ENCODE measurements at places on chromosomes 7 and 10.

DNA sequence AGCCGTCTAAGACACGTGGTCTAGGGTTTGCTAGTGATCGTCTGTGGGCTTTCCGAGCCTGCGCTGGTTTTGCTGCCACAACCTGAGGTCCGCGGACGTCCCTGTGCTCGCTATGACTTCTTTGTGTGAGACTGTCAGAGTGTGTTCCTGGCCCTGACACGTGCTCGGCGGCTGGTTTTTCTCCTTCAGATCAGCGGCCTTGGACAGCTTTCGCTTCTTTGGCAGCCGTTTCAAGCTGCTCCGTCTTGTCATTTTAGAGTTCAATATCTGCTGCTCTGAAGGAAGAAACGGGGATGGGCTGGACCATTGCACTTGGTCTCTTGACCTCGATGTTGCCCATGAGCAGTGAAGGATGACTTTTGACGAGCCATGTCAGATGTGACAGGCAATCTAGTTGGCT, 147.3 kb downstream of the MGMT start:
- DNase-seq: no peak

DNA sequence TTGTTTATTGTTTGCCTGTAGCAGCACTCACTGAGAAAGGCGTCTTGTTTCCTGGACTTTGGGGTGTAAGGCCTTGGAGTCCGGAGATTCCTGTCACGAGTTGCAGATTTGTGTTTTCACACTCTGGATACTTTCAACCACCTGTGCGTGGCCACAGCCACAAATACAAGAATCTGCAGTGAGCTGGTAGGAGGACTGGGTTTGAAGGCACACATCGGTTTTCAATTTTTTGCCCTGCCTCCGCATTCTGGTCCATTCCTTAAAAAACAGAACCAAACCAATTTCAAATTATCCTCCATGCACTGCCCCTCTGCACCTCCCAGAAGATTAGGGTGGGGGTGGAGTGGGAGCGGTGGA, 619 bp downstream of the EXOC4 start:
- peak; percentile 11 for DNase-seq

DNA sequence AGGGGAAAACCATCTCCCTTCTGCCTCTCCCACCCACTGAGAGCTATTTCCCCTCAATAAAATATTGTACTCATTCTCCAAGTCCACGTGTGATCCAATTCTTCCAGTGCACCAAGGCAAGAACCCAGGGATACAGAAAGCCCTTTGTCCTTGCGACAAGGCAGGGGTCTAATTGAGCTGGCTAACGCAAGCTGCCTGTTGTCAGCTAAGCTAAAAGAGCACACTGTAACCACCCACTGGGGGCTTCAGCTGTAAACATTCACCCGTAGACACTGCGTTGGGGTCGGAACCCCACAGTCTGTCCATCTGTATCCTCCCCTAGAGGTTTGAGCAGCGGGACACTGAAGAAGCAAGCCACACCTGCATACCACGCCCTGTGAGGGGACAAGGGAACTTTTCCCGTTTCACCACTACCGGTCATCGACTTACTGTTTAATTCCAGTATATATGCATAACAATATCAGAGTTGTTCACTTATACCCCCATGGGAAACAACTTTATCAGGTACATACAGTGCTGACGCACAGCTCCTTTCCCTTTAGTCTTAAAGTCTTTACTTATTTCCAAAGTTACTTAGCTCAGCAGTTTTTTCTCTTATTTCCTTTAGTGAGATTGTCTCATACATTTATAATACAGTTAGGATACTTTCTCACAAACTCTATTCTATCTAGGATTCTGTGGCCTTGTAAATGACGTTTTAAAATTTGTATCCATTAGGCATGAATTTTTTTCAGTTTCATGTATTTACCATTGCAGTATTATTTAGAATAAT, 721.6 kb downstream of the ANKRD7 start:
- no peak for DNase-seq

DNA sequence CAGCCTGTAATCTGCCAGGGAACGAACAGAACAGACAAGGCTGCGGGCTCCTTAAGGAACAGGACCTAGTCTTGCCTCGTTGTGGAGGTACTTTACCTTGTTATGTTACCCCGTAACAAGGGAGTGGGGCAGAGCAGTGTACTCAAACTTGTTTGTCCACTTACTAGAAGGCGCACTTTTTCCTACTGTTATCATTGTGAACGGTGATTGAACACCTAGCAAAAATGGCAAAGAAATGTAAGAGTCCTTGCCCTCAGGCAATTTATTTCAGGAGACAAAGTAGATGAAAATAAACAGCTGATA, 620 bp upstream of the IMPDH1 start:
- DNase-seq: peak; percentile 62

- DNase-seq: no peak
Measured at GRCh38 chr10:59913547-59914237, 7.3 kb upstream of the CCDC6 start.

DNA sequence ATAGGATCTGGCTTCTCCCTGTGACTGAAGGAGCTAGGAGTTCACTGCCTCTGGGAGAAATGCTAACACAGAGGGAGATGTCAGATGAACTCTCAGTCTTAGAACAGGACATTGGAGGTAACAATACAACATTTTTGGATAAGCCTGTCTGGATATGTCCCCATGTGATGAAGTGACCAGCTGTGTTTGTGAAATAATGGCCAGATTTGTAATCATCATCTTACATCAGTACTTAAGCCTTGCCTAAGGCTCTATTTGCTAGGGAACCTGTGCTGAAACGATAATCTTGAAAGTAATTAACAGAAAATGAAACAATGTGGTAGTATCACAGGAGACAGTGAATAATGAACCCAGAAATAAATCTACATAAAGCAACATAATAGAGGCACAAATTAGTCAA, 56.2 kb downstream of the CRPPA start:
- DNase-seq: no peak

DNA sequence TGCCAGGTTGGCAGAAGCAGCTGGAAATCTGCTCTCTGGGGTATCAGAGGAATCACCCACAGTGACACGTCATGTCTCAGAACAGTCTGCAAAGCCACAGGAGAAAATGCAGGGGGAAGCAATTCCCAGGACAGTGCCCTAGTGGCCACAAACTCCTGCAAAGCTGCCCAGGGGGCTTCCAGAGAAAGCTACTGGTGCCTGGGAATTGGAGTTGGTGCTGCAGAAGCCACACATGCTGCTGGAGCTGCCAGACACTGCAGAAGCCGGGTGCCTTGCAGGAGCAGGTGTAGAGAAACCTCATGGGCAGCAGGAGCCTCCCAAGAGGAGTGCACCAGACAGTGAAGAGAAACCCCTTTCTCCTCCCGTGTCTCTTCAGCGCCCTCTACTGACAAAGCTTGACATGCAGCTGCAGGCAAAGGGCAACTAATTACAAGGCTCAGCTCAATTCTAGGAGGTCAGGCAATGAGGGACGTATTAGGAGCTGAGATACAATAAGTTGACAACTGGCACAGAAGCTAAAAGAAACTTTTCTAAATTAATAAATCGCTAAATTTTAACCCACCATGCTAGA, 30.2 kb upstream of the NUB1 start:
- peak; percentile 37 for DNase-seq

DNA sequence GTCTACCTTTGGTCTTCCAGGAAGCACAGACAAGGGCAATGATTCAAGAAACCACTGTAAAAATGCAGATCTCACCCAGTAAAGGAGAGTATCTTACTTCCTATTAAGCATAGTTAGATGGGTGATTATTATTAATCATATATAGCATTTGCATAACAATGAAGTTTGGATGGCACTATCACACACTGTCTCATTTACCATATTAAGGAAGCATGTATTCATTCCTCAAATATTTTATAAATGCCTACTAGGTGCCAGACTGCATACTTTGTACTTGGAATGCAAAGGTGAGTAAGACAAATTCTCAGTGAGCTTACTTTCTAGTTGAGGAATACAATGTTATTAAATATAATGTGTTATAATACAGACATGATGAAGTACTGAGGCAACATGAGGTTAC, 53.9 kb upstream of the SKAP2 start:
- DNase-seq: no peak

DNA sequence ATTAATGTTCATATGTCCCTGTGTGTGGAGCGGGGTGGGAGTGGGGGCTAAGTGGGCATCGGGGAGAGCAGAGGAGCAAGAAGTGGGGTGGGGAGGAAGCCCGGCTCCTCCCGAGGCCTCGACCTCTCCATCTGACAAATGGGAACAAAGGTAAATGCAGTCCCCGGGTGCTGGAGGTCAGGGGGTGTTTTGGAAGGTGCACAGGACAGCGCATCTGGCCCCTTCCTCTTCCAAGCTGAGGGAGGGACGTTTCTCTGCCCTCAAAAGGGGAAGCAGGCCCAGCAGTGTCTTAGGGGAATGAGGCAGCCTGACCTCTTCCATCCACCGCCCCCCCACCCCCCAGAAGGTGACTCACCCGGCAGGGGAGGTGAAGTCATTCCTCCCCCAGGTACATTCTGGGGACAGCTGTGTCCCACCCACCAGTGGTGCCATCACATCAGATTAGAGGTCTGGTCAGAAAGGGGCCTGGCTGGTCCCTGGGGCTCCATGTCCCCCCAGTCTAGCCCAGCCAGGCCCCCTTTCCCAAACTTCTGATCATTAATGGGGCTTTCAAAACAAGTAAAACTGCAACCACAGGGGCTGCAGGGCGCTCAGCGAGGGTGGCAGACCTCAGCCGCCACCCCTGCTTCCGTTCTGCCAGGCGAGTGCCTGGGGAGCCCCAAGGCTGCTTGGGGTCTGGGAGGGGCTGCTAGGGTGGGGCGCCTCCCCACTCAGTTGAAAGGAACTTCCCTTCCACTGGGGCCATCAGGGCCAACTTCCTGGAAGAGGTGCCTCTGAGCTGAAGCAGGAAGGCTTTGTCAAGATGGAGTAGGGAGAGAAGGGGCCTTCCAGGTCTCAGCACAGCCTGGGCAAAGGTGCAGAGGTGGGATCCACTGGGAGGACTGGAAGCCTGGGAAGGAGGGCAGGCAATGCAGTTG, 10.8 kb downstream of the LFNG start:
- no peak for DNase-seq

- peak; percentile 35 for DNase-seq
Measured at GRCh38 chr7:111855161-111855841, 293.0 kb upstream of the IMMP2L start.

GRCh38 chr7:44172803-44173424, 16.3 kb downstream of the GCK start:
- no peak for DNase-seq

DNA sequence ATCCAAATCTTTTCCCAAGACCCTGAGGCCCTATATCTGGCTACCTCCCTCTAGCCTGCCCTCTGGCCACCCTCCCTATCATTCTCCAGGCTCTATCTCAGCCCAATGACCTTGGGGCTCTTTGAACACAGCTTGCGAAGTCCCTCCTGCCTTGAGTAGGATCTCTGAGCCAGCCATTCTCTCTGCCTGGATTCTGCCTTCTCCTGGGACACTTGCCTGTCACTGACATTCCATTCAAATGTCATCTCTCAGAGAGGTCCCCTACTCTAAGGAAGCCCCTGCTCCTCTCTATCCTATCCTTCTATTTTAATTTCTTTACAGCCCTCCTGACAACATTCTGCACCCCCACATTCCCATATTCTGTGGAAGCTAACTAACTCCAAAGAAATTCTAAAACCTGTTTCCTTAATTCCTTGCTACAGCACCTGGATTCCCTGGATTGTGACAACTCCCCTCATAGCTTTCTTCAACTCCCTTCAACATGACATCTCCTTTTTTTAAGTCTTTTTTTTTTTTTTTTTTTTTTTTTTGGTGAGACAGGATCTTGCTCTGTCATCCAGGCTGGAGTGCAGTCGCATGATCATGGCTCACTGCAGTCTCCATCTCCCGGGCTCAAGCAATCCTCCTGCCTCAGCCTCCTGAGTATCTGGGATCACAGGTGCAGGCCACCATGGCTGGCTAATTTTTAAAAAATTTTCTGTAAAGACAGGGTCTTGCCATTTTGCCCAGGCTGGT, 81.0 kb upstream of the ASAH2 start:
- no peak for DNase-seq

- DNase-seq: no peak
Measured at GRCh38 chr10:125775491-125776106, at the start of gene MMP21. Gene MMP21 (minus strand): TSS chr10:125775821. CDS start chr10:125775821, 0 bp downstream.

DNA sequence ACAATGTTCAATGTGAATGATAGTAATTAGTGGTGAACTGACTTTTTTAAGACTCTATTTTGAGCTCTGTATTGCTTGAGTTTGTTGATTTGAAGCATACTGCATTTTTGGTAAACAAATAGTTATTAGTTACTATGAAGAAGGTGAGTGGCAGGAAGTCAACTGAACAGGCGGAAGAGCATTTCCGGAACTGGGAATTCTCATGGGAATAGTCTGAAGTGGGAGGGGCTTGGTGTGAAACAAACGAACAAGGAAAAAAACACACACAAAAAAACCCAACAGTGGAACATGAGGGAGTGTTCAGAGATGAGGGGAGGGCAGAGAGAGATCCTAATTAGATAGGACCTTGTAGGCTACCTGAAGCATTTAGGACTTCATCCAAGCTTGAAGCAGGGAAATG, 43.9 kb upstream of the C1QL3 start:
- DNase-seq: no peak

GRCh38 chr10:62852961-62853702, 37.0 kb upstream of the EGR2 start:
- DNase-seq: no peak

- DNase-seq: no peak
Measured at GRCh38 chr7:70063371-70063770, 465.1 kb downstream of the AUTS2 start.

DNA sequence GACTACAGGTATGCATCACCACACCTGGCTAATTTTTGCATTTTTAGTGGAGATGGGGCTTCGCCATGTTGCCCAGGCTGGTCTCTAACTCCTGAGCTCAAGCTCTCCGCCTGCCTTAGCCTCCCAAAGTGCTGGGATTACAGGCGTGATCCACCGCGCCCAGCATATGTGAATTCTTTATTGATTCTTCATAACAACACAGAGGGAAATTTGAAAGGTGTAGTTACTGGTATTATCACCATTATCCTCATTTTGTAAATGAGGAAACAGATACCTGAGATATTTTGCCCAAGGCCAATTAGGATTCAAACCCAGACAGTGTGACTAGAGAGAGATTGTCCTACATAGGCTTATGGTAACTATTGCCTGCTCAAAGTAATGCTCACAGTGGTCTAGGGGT, 22.6 kb downstream of the TCF7L2 start:
- no peak for DNase-seq

GRCh38 chr7:8221101-8221495, 40.9 kb downstream of the ICA1 start:
- no peak for DNase-seq

- no peak for DNase-seq
Measured at GRCh38 chr10:62199584-62199983, 69.1 kb downstream of the RTKN2 start.

GRCh38 chr10:61744469-61744868, 81.7 kb downstream of the CABCOCO1 start:
- no peak for DNase-seq

GRCh38 chr7:145134377-145134776, 298.5 kb upstream of the TPK1 start:
- no peak for DNase-seq

- no peak for DNase-seq
Measured at GRCh38 chr10:93189944-93190343, 116.3 kb downstream of the CYP26A1 start.

GRCh38 chr10:89171996-89172395, 35.1 kb downstream of the CH25H start:
- no peak for DNase-seq

All from NCI-H524 (cell line).